Activated naive CD4-positive, alpha-beta T cell treated with anti-CD3 and anti-CD28 coated beads, Interleukin-2, amount 50 U/mL, for 72 hours (primary cell): ENCODE measurements at places on chromosomes 6 and 20. TPM values are rescaled to one million over a fixed set of nuclear protein-coding genes. Genes with fewer than 3 reads are reported as not detected.

Gene HCRTR2
- total RNA-seq, result not detected

Gene EYA4
- total RNA-seq, result not detected

Gene NKAIN2
- total RNA-seq, result not detected

Gene PAK5
- total RNA-seq, result not detected

Gene SAMD5
- not detected for total RNA-seq

Gene PCK1
- not detected for total RNA-seq
